Activated CD4-positive, alpha-beta T cell treated with anti-CD3 and anti-CD28 coated beads, Interleukin-2, amount 50 U/mL, for 24 hours (primary cell): ENCODE measurements at places on chromosomes 3 and 15.

DNA sequence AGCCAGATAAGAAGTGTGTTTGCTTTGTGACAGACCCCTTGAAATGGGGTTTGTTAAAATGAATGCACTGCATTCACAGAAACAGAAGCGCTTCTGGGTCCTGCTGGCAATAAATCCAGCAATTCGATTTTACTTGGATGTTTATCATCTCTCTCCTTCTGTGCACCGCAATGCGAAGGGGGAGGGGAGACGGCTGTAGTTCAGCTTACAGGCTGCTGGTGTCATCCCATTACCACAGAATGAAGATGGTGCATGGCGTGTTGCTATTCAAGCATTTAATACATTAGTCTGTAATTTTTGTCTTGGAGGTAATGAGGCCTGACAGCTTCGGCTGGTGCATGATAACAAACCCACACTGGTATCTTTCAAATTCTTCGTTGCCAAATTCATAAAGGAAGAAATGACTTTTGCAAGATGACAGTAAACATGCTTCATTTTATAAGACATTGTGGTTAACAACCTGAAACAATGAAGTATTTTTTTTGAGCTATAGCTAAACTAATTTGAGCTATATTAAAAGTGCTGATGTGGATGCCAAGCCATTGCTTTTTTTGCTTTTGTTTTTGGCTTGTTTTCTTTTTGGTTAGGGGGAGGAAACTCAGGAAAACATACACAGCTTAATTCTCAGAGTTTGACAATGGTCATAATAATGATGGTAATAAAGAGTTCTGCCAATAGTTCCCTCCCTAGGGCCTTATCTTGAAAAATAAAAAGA lies 418.3 kb downstream of the OTOL1 start:
- DNase-seq = no peak

GRCh38 chr15:56815247-56815646 lies 81.9 kb upstream of the ZNF280D start:
- DNase-seq = no peak

DNA sequence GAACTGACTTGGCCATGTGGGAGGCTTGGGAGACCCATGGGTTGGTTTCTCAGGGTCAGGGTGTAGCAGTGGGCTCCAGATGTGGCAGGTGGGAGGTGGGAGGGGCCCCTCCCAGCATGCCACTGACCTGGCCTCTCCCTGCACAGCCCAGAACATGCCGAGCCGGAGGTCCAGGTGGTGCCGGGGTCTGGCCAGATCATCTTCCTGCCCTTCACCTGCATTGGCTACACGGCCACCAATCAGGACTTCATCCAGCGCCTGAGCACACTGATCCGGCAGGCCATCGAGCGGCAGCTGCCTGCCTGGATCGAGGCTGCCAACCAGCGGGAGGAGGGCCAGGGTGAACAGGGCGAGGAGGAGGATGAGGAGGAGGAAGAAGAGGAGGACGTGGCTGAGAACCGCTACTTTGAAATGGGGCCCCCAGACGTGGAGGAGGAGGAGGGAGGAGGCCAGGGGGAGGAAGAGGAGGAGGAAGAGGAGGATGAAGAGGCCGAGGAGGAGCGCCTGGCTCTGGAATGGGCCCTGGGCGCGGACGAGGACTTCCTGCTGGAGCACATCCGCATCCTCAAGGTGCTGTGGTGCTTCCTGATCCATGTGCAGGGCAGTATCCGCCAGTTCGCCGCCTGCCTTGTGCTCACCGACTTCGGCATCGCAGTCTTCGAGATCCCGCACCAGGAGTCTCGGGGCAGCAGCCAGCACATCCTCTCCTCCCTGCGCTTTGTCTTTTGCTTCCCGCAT lies 7.9 kb upstream of the STAB1 start:
- DNase-seq = no peak

GRCh38 chr3:148962513-148962912 lies 28.8 kb upstream of the GYG1 start:
- DNase-seq = no peak

- no peak for DNase-seq
These were observed 167.4 kb upstream of the CTDSPL start for GRCh38 chr3:37694284-37694675.

DNA sequence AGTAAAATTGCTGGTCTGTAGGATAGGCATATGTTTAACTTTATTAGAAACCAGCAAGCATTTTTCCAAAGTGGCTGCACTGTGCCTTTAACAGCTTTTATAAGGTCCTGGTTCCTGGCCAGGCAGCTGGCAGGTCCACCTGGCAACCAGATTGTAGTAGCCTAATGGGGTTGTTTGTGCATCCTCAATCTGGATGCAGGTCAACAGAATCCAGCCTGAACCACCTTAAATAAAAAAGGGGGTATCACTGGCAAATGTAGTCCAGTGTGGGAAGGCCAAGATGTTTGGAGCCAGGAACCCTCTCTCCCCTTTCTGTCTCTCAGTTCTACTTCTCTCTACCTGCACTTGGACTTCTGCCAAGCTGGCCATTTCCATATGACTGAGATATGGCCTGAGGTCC lies 200.3 kb downstream of the ZNF621 start:
- no peak for DNase-seq

GRCh38 chr3:42908675-42909074 lies 2.7 kb downstream of the ZNF662 start:
- no peak for DNase-seq

- DNase-seq = no peak
These were observed 8.1 kb downstream of the PGBD4 start for GRCh38 chr15:34109797-34110663.

- DNase-seq = no peak
These were observed 6.6 kb upstream of the INAFM2 start for GRCh38 chr15:40316931-40317330.

DNA sequence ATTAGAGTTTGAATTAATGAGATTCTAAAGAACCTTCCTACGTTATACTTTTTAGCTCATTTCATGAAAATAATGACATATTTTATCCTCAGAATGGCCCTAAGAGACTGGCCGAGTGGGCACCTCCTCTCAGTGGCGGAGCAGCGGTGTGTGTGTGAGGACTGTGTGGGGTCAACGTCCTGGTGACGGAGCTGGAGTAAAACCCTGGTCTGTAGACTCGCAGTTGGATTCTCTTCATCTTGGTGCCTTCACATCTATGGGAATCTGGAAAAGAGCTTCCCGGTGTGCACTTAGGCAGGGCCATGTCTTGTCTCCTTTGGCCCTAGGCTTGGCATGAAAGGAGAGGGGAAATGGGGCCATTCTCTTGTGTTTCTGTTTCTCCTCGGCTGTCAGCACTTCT lies 21.4 kb upstream of the PAQR5 start:
- DNase-seq = no peak

DNA sequence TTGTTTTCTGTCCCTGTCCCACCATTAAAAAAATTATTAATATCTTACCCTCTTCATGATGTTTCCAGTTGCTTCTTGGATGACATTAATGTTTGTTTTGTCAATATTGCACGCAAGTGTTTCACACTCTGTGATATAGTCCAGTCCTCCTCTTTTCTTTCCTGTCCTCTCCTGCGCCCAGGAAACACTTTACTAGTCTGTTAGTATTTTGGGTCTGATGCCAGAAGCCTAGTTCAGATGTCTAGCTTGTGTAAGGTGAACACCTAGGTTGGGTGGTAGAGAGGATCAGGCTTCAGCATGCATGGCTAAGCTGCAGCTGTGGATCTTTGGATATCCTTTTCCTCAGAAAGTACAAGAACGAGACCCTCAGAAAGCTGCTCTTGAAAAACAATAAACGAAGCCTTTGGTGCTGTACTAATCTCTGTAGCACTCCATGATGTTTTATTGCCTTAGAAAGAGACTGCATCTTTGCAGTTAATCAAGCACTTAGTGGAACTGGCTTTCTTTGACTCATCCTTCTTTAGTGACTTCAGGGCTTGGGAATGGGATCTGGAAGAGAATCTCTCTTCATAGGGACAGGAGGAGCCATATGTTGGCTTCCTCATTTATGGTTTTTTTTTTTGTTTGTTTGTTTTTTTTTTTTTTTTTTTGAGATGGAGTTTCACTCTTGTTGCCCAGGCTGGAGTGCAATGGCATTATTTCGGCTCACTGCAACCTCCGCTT lies 253.4 kb downstream of the LPP start:
- no peak for DNase-seq

DNA sequence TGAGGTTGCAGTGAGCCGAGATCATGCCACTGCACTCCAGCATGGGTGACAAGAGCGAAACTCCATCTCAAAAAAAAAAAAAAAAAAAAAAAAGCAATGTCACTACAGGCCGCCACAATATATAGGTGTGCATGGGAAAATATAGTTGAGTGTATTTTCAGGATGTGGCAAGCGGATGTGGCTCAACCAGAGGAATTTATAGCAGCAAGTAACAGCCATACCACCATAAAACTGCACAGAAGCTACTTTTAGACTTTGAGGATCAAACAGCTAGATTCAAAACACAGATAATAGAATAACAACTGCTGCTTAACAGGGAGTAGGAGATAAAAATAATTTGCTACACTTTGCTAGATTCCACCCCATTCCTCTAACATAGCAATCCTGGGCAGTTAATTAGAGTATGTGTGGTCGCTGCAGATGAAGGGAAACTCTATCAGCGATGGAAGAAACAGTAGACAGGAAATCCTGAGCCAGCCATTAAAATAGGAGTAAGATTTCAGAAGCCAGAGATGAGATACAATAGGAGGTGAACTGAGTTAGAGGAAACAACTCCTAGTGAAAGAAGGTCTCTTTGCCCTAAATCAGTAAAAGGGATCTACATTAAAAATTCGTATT lies 318.7 kb upstream of the STT3B start:
- no peak for DNase-seq

DNA sequence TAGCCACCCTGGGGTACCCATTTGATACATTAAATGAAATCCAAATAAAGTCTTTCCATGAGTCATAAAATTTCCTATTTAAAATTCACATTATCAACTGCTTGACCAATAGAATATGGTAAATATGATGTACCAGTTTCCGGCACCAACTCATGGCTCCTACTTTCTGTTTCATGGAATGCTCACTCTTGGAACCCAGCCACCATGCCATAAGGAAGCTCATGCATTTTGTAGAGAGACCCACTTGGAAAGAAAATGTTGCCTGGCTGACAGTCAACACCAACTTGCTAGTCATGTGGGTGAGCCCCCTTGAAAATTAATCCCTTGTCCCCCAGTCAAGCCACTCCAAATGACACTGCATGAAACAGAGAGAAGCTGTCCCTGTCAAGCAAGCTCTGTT lies 57.2 kb downstream of the WWTR1 start:
- no peak for DNase-seq

DNA sequence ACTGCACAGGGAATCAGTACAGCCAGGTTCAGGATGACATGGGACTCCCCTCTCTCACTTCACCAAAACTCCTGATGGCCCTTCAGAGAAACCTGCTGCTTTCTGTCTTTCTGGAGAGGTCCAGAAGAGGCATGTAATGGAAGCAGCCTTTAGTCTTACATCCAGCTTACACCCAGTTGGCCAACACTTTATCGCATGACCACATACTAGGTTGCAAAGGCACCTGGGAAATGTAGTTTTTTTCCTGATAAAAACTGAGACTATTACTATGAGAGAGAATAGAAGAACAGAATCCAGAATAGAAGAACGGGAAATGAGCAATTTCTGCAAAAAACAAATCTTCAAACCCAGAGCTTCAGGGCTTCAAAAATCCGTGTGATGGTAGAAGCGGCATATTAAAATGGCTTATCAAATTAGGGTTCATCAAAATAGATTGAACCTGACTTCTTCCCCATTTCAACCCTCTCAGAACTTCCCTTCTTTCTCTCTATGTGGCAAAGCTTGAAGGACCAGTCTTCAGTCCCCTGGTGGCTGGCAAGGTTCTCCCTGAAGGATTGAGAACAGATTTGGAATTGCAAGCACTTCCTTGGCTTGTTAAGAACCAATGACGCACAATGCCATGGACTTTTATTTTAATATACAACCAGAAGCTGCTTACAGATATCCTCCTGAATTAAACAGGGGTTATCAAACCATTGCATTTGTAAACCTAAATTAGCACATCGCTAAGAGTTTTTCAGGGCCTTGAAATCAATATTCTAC lies 34.4 kb downstream of the CORO2B start:
- no peak for DNase-seq

- DNase-seq = no peak
These were observed at the start of gene ARPIN for GRCh38 chr15:89912674-89913396. Gene ARPIN (minus strand): TSS chr15:89912952. CDS start chr15:89912835, 117 bp downstream.

- no peak for DNase-seq
These were observed 25.0 kb upstream of the BLM start for GRCh38 chr15:90691982-90692773.

DNA sequence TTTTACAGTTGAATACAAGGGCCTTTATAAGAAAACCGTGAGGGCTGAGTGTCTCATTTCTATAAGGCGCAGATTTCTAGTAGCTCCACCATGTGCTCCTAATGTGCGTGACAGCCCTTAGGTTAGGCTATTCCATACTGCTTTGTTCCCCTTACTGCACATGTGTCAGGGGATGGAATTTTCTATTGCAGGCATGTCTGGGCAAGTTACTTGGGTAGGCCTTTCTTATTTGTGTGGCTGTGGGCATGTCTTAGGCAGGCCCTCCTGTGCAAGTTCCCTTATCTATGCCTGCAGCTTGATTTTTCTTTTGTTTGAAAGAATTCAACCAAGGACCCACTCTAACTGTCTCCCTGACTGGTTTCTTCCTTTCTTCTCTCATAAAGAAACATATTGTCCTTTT lies 434.2 kb upstream of the CNTN3 start:
- DNase-seq = no peak

DNA sequence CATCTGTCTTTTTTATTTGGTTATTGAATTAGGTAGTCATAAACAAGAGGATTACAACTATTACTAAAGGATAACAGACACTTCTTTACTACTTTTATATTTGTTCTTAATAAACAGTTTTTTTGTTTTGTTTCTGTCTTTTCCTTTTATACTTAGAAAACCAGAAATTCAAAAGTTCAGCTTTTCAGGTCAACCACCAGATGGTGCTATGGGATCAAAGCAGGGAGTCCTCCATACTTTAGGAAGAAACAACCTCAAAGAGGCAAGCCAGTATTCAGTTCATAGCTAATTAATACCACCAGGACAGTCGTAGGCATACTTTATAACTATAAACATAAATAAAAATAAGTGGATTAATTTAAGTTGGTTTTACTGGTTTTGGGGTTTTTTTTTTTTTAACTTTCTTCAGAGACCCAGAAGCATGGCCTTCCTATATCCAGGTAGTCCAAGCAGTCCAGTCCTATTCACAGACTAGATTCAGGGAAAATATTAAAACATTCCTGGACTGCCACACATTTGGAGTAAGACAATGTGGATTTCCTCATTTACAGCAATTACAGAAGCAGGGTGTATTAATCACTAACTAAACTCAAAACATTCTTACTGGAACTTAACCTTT lies 16.0 kb upstream of the EID1 start:
- no peak for DNase-seq

GRCh38 chr3:100725935-100726513 lies 16.7 kb downstream of the TFG start:
- no peak for DNase-seq

GRCh38 chr15:51356983-51357382 lies 15.5 kb downstream of the GLDN start:
- no peak for DNase-seq

GRCh38 chr3:29067007-29067406 lies 213.9 kb upstream of the RBMS3 start:
- no peak for DNase-seq

GRCh38 chr3:111315930-111316587 lies 225.9 kb upstream of the CD96 start:
- no peak for DNase-seq

- no peak for DNase-seq
These were observed 18.0 kb upstream of the ZXDC start for GRCh38 chr3:126493739-126494138.
